ENCODE measurements at places on chromosomes 7 and 10.

GRCh38 chr7:148708026-148708885 is 9.6 kb downstream of the CUL1 start:
- DNase-seq = no peak

- no peak for DNase-seq
Measured at GRCh38 chr10:70145166-70145665, 1.3 kb downstream of the TYSND1 start.

DNA sequence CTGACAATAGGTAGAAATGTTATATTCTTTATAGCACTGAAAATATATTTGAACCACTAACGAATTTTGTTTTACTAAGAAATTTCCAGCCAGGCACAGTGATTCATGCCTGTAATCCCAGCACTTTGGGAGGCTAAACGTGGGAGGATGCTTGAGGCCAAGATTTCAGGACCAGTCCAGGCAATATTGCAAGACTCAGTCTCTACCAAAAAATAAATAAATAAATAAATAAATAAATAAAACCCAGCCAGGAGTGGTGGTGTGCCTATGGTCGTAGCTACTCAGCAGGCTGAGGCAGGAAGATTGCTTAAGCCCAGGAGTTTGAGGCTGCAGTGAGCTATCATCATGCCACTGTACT is 39.8 kb downstream of the PIP4K2A start:
- DNase-seq = no peak

DNA sequence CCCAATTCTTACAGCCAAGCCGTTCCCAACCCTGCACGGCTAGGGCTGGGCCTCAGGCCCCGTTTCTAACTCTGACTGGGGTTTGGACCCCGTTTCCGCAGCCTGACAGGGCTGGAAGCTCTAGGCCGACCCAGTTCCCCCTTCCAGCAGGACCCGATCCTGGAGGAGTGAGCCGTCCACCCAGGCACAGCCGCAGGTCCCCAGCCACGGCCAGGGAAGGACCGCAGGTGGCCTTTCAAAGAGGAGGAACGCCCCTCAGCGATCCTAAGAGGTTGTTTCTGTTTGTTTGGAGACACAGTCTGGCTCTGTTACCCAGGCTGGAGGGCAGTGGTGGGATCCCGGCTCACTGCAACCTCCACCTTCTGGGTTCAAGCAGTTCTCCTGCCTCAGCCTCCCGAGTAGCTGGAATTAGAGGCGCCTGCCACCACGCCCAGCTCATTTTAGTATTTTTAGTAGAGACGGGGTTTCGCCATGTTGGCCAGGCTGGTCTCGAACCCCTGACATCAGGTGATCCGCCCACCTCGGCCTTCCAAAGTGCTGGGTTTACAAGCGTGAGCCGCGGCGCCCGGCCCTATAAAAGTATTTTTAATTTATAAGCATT is 778 bp upstream of the GET4 start:
- DNase-seq = no peak

DNA sequence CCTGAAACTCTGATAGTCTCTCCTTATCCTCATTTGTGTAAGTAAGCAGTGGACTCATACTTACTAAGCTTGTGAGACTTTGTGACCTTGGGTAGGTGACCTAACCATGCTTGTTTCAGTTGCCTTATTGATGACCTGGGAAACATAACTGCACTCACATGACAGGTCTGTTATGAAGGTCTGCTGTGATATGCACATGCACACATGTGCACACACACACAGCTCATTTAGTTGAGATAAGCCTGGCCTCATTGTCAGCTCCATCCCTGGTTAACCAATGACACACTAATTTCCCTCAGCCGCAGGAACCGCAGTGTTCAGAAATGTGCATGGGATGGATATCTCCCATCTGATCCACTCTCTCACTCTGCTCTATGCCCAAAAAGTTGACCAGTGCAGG is 177.2 kb downstream of the GPAM start:
- no peak for DNase-seq

GRCh38 chr7:29476916-29477315 is 86.7 kb upstream of the PRR15 start:
- no peak for DNase-seq

DNA sequence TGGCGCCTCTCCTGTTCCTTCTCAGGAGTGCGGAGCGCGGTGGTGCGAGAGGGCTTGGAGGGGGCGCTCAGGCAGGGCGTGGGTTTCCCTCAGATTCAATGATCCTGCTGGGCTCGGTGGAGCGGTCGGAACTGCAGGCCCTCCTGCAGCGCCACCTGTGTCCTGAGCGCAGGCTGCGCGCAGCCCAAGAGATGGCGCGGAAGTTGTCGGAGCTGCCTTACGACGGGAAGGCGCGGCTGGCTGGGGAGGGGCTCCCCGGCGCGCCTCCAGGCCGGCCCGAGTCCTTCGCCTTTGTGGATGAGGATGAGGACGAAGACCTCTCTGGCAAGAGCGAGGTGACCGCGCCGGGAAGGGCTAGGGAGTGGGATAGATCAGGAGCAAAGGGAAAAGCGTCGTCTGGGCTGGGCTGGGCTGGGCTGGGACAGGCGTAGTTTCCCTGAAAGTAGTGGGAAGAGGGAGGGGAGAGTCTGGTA is 17.0 kb downstream of the FAM131B start:
- no peak for DNase-seq

DNA sequence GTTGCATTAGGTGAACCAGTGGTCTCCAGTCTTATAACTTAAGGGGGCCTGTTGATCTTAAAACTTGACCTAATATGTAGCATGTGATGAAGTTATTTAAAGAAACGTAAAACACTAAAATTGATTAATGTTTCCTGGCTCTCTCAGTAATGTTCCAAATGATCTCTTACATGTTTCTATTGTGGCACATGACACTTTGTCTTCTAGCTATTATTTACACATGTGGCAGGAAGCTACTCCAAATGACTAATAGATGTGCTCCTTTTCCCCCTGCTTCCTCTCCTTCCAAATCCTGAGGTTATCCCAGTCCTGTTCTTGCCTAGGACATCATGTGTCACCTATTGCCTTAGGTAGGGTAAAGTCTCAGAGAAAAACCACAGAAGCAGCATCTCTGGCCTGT is 89.4 kb downstream of the FAS start:
- no peak for DNase-seq

DNA sequence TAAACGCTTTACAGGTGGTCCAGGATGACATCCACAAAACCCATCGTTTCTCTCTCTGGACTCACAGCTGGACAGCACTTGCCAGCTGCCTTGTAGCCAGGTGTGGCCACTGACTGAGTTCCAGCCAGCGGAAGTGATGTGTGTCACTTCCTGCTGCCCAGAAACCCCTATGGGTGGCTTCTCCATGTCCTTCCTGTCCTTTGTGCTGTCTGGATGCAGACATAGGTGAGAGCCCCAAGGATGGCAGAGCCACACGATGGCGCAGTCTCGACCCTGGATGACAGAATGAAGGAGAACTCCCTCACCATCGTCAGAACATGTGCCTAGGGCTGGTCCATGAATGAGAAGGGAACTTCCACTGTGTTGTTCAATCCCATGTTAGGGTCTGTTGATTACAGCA is 22.1 kb downstream of the NMT2 start:
- no peak for DNase-seq

DNA sequence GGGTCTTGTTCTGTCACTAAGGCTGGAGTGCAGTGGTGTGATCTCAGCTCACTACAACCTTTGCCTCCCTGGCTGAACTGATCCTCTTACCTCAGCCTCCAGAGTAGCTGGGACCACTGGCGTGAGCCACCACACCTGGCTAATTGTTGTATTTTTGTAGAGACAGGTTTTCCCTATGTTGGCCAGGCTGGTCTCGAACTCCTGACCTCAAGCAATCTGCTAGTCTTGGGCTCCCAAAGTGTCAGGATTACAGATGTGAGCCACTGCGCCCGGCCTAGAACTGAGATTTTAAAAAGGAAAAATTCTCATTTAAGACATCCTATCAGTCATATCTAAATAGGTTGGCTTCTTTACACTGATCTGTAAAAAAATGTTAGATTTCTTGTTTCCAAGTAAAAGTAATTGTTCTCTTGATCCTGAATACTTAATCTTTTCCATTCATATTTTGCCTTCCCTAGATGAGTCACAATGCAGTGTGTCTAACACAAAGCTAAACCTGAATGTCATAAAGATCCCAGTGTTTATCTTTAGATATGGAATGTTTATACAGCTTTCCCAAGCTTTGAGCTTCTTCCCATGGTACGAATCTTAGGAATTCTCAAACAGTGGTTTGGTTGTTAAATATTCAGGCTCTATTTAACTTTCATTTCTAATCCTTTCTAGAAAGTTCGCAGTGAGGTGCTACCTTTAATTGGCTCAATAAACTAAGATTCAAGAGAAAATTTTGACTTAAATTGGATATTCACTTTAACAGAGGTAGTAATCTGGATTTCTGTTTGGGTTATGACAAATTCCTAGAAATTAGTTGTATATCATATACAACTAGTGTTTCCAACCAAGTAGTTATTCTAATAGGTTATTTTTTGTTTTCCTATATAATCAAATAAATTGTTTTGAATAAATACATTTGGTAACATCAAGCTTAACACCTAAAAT is 12.1 kb upstream of the LAMB1 start:
- DNase-seq = peak; percentile 83

DNA sequence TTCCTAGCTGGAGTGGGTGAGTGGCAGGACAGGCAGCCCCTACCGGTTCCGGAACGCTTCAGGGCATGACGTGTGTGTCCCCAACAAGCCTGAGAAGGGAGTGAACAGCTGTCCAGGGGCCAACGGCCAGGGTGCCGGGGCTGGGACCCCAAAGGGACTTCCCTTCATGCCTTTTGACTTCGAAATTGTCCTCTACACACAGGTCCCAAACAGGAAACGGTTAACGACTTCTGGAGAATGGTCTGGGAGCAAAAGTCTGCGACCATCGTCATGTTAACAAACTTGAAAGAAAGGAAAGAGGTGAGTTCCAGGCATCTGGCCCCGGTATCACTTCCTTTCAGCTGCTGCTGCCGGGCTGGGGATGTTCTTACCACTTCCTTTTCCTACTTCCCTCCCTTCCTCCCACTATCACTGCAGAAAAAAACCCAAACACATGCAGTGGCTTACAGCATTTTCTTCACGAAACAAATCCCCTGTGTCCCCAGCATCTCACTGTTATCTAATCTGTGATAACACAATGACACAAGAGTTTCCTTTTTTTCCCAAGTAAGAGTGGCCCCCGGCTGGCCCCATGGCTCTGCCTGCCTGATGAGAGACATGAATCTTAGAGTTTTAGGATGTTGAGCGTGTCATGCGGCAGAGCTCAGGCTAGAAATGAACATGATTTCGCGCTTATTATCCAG is 63.2 kb downstream of the MKI67 start:
- DNase-seq = no peak

GRCh38 chr10:63007112-63007511 is 126.0 kb upstream of the NRBF2 start:
- DNase-seq = no peak

GRCh38 chr7:8965177-8965576 is 531.8 kb downstream of the NXPH1 start:
- DNase-seq = no peak

DNA sequence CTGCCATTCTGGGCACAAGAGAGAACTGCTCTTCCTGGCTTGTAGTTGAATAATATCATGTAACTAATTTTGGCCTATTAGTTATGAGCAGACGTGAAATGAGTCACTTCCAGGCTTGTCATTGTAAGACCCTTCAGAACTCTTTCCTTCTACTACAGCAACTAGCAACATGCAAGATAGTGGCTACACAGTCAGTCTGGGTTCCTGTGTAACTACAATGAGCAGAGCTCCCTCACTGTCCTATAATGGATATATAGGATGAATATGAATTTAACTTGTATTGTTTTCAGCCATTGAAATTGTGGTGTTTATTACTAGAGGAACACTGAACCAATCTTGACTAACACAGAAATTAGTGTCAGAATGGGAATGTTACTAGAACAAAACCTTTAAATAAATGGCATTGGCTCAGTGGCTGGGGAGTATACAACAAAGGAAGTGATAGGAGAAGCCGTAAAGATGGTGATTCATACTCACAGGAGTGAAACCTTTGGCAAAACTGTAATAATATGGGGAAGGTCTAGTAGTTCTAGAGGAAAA is 2.9 kb upstream of the MTPN start:
- no peak for DNase-seq

DNA sequence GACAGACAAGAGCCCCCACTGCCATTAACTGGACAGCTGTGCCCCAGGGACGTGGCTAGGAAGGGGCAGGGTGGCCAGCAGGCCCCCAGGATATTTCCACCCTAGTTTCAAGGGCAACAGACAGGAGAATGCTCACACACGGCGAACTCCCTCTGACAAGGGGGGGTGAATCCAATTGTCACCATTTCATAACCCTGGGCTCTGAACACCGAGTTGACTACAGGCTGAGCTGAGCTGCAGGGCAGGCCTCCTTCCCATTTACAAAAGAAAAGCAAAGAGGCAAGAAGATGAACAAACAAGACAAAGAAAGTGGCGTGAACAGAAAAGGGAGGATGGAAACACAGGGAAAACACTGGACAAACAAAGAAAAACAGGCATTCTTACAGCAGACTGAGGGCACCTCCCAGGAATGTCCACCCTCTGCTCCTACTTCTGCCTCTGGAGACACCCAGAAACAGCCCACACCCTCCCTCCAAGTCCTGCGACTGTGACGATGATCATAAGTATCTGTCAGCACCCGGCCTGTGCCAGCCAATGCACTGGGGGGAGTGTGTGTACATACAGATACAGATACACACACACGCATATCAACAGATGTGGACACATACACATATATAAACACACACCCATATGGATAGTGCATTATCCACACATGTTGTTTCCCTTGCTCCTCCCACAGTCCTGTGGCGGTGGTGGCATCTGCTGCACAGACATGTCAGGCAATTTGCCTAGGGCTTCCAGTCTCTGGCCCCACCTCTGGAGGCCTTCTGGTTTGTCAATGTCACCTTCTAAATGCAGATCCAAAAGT is 66.2 kb downstream of the FAM53B start:
- no peak for DNase-seq

DNA sequence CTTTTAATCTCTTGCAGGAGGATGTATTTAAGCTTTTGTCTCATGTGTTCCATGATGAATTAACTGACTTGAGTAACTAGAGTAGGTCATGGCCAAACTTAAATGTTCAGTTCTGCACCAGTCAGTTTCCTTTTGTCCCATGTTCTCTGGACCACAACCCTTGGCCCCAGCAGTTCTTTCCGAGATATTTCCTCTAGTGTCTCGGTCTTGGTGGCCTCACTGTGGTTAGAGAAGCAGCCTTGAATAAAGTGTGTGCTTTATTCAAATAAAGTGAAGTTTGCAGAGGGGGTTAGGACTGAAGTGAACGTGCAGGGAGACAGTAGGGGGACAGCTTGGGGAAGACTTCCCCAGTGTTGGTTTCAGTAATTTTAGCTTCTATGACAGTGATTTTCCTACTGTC is 9.3 kb downstream of the ZNF212 start:
- no peak for DNase-seq

DNA sequence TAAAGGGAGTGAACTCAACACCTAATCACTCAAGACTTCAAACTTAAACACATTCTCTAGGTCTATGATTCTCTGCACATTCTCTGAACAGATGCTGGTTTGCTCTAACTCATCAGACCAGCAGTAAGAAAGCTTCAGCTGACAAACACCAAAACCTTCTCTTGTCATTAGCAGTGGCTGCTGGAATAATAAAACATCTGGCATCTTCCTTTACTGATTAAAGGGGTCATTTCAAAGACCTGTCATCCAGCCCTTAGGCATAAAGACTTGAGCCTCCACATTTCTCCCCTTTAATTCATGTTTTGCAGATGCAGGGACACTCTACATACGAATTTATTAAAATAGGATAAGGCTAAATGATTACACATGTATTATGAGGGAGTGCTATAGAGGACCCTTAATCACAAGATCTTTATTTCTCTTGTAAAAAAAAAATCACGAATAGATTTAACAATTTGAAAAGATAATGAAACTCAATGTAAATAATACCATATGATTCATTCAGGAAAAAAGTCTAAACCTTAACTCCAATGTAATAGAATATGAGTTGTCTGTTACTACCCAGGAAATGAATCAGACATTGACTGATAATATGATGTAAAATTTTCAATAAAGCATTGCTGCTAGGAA is 152.4 kb upstream of the GNAI1 start:
- no peak for DNase-seq
